ENCODE measurements at places on chromosomes 3 and 15.

GRCh38 chr3:129936757-129937156, 37.8 kb upstream of the TRH start:
- peak; percentile 33 for DNase-seq

- DNase-seq, result no peak
Observed at GRCh38 chr3:146124126-146124801, 36.7 kb downstream of the PLOD2 start.

DNA sequence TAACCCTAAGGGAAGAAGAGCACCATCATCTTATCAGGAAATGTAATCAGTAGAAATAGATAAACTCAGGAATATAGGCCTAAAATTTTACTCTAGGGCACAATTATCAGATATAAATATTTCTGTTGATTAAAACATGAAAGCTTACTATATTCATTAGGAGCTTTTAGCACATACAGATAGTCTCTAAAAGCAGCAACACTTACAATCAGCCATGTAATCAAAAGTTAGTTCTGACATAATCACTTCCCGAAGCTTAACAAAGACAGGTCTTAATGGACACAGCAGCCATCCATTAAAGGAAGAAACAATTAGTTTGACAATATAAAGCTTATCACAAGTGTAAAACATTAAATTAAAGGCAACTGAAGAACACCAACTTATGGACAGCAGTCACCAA, 30.6 kb downstream of the DCLK3 start:
- DNase-seq, result no peak

DNA sequence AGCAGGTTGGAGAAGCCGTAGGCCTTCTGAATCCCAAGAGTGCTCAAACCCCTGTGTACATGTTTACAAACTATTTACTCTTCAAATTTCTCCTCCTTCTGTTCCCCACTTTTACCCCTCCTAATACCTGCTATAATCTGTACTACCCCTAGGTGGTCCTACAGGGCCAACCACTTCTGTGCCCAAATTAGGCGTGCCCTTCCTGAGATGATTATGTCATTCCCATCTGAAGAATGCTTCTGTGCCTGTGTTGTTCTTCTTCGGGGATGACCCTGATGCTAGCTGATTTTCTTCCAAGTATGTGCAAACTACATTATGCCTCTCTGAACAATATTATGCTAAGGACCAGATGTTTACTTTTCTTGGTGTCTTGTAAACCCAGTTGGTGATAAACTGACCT, 20.5 kb downstream of the RBP2 start:
- no peak for DNase-seq

DNA sequence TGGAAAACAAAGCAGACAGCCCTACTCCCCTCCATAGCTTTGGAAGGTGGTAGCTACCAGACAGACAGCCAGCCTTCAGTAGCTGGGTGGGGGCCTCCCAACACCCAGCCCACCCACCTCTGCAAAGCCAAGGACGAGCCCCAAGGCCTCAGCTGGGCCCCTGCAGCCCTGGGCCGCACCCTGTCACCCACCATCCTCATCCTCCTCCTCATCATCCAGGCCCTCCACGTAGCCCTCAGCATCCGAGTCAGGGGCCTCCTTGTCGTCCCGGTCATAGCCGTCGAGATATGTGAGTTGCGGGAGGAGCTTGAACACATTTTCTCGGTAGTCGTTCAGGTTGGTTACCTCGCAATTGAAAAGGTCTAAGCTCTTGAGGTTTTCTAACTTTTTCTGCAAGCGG, 36.5 kb downstream of the ANP32A start:
- no peak for DNase-seq

DNA sequence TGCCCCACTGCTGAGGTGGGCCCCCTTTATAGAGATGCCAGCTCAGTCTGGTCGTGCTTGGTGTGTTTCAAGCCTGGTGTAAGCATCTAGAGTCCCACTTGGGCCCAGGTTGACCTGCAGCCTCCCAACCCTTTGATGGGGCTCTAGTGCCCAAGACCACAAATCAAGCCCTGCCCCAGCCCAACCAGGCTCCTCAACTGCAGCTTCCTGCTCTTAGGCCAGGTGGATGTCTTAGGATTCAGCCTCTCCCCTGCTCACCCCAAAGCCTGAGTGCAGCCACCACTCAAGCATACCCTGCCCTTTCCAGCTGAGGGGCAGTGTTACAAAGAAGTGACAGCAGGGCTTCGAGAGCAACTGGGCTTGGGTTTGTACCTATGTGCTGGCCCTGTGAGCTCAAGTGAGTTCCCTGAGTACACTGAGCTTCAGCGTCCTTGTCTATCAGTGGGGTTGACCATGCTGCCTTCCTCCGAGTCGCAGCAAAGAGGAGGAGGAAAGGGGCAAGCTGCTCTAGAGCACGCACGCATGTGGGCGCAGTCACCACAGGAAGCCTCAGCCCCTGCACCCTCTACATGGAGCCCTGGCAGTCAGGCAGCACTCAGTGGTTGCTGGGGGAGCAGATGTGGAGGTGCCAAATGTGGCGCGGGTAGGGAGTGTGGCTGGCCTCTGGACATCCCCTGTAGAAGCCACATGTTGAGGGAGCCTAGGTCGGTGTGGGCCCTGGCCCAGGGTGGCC, 120.7 kb downstream of the EEFSEC start:
- no peak for DNase-seq

GRCh38 chr3:184334470-184335158, 2.8 kb upstream of the FAM131A start:
- DNase-seq, result peak; percentile 36

GRCh38 chr3:39601241-39601640, 133.8 kb downstream of the MOBP start:
- no peak for DNase-seq

DNA sequence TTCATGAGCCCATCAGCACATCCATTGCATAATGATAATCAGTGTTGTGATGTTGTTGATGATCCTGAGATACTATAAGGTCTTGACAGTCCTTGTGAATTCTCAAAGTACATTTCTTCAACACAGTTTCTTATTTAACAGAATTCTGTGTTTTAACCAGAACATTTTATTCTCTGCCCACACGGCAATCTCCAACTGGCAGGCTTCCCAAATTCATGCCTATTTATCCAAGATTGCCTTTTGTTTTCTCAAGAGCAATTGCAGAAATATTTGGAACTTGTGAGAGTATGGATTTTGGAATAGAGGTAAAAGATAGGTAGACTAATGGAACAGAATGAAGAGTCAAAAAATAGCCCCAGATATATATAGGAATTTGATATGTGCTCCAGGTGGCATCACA, 116.0 kb downstream of the UACA start:
- DNase-seq, result no peak

DNA sequence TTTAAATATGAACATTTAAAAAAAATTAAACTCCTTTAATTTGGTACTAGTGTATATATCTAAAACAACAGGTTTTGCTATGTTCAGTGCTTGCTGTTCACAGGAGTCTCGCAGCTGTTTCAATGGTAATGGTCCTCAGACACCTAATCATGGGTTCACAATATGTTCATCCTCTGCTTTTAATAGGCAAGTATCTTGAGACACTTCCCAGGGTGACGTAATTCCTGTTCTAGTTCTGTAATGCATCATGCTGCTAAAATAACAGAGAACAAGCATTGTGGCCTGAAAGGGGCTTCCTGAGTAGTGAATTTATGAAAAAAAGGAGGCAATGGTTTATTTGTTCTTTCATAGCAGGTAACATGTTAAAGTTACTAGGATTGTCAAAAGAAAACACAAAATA, 625.2 kb upstream of the GBE1 start:
- DNase-seq, result no peak

GRCh38 chr3:157436583-157437291, at the start of gene PTX3:
Gene PTX3, plus strand, starts transcription at chr3:157436850. Its CDS starts 84 bp downstream, at chr3:157436934.
- peak; percentile 61 for DNase-seq

All from CD4-positive, alpha-beta T cell treated with Interleukin-15 for 1 hour (primary cell).